ENCODE measurements at places on chromosomes 2 and 18.

GRCh38 chr18:41569867-41570266 lies 385.2 kb upstream of the PIK3C3 start:
- no peak for DNase-seq

DNA sequence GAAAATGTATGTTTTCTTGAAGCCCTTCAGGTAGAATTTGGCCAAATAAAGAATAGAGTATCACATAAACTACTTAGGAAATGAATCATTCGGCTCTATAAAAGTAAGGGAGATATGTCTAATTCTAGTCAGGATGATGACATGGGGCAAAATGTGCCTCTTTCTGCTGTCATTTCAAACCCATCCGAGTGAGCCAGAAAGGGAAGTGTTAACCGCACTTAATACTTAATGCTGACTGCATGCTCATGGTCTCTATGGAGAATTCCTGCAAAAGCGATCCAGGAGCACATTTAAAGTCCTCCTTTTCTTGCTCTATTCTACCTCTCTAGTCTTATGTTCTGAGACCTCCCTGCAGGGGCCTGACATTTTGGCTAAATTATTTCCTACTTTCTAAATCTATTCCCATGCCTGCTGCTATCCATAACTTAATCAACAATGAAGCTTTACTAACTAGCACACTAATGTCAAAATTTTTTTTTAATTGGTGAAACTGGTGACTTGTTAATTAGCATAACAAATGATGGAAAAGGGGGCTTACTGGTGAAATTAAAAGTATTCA lies 127.4 kb downstream of the CDC42EP3 start:
- DNase-seq, result no peak

GRCh38 chr18:60684843-60685513 lies 312.4 kb upstream of the MC4R start:
- no peak for DNase-seq

- no peak for DNase-seq
Measured at GRCh38 chr2:120269076-120269744, 16.6 kb downstream of the RALB start.

DNA sequence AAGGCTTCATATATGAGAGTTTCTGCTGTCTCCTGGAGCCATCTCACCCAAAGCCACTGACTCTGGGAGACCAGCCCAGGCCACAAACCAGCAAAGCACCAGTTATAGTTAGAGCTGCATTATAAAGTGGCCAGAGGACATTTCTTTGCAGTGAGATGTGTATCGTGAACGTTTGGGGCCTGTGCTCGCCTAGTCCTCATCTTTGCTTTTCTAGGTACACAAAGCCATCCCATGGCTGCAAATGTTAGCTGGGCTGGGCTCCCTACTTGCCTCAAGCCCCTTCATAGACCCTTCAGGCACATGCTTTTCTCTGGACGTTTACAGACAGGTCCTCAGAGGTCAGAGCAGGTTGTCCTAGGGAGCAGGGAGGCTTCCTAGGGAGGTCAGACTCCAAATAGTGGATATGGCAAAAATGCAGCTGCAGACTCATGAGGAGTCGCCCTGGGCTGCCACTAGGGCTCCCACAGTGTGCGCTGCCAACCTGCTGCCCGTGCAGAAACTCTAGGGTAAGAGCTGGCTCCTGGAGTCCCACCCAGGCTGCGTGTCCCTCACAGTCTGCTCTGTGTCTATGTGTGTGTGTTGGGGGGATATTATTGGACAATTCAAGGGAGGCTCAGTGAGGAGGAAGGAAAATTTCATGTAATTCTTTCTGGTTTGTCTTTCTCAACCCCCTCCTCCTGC lies 141.0 kb downstream of the RPIA start:
- no peak for DNase-seq

DNA sequence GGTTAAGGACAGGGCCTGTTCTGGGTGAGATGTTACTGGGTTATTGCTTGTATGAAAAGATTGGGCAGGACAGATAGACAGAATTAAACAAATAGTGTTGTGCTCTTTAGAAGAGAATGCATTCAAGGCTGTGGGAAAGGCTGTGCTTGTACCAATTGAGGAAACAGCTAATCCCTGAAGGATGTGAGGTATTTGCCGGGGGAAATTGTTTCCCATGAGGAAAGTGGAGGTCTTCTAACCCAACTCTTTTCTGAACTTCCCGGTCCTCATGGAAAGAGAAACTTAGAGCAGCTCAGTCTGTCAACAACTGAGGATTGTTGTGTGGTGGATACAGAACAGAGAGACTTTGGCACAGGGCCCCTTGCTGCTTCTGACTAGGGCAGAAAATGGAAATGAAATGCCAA lies 9.5 kb downstream of the SLC1A4 start:
- no peak for DNase-seq

GRCh38 chr18:33716061-33716683 lies 138.2 kb downstream of the ASXL3 start:
- DNase-seq, result no peak

DNA sequence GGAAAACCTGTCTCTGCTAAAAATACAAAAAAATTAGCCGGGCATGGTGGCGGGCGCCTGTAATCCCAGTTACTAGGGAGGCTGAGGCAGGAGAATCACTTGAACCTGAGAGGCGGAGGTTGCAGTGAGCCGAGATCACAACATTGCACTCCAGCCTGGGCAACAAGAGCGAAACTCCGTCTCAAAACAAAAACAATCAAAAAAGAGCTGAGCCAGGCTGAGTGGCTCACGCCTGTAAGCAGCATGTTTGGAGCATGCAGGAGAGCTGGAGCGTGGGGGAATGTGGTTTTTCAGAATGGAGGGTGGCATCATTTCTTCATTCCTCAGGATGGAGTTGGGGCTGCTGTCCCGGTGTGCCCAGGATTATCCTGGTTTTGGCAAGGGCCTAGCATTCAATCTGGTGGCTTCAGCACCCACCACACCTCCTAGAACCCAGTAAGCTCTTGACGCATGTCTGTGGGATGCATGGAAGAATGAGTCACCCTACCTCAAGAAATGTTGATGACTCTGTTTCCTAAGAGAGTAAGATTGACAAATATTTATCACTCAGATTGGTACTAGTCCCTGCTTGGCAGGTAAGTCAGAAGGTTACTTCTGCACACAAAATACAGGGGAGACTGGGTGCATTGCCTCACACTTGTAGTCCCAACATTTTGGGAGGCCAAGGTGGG lies 90.2 kb upstream of the ODC1 start:
- DNase-seq, result no peak

GRCh38 chr18:60549338-60549960 lies 176.9 kb upstream of the MC4R start:
- peak; percentile 73 for DNase-seq

- no peak for DNase-seq
Measured at GRCh38 chr2:108570416-108570815, 36.1 kb downstream of the LIMS1 start.

DNA sequence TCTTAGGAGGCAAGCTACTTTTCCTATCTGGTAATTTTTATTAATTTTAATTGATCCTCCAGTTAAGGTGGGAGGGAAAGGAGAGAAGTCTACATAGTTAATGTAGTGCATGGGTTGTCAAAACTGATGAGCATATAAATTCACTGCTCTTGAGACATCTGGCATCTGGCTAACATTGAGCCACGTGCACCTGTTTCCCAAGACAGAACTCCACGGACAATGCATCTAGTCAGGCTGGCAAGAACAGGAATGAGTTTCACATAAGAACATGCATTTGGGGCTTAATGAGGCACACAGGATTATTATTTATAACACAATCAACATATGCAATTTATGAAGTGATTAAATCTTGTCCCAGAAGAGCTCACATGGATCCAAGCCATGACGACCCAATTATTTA lies 16.2 kb upstream of the RAB1A start:
- DNase-seq, result no peak

DNA sequence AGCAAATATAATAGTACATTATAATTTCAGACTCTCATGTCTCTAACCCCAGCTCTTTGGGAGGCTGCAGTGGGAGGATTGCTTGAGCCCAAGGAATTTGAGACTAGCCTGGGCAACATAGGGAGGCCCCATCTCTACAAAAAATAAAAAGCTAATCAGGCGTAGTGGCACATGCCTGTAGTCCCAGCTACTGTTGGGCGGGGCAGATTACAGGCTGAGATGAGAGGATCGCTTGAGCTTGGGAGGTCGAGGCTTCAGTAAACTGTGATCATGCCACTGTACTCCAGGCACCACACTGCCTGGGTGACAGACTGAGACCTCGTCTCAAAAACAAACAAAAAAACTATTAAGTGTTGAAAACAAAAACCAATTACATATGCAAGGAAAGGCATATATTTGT lies 123.0 kb upstream of the MYO3B start:
- no peak for DNase-seq

DNA sequence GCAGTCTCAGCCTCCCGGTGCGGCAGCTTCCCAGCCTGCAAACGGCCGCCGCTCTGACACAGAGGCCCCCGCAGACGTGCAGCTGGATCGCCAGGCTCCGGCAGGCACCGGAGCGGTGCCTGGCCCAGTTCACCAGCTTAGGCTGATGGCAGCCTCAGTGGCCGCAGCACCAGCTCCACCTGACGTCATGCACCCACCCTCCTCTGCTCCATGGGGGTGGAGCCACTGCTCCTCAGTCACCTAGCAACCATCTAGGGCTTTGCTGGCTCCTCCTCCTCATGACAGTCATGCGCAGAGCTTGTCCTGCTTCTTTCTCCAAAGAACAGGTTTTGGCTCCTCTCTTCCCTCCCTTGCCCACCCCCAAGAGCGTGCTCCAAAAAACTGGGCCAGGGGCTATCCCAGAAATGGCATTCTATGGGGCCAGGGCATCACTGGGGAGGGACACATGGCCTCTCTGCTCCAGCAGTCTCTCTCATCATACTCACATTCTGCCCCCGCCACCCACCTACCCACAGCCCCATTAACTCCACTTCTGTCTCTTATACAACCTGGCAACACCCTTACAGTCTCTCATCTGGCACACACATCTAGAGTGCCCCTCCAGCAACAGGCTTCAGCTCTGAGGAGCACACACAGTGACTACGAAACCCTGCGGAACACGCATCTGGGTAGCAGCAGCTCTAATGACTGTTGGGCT lies 5.5 kb downstream of the DCTN1 start:
- no peak for DNase-seq

DNA sequence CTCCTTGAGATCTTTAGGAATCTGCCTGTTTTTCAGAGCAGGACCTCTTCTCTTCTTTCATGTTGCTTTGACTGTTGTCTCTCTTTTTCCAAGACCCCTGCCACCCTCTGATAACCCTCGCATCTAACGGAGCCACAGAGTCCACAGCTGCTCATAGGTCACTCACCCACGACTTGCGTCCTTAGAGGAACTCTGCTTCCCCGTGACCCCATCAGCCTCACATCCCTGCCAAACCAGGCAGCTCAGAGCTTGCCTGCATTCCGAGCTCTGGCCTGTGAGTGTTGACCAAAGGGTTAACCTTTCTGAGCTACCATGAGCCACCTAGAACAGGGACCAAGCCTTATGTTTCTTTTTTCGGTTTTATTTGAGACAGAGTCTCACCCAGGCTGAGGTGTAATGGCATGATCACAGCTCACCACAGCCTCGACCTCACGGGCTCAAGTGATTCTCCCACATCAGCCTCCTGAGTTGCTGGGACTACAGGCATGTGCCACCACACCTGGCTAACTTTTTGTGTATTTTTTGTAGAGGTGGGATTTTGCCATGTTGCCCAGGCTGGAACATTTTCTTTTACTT lies 36.4 kb downstream of the CABLES1 start:
- no peak for DNase-seq

GRCh38 chr2:38601463-38602135 lies 1.1 kb downstream of the HNRNPLL start:
- no peak for DNase-seq

DNA sequence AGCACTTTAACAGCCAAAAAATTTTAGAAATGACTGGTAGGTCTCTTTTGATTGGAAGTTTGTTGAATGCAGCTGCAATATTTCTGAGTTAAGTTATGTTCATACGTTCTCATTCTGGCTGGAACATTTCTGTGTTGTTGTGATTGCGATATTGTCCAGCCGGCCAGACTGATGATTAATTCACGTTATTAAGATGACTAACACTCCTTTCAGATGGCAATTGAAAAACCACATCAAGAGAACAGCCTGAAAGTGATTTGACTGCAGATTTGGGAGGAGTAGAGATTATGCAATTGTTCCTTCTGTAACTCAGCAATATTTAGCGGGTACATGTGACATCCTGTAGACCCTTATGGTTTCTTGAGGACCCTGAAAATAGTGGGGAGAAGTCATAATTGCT lies 133.7 kb downstream of the FBXO15 start:
- peak; percentile 48 for DNase-seq

DNA sequence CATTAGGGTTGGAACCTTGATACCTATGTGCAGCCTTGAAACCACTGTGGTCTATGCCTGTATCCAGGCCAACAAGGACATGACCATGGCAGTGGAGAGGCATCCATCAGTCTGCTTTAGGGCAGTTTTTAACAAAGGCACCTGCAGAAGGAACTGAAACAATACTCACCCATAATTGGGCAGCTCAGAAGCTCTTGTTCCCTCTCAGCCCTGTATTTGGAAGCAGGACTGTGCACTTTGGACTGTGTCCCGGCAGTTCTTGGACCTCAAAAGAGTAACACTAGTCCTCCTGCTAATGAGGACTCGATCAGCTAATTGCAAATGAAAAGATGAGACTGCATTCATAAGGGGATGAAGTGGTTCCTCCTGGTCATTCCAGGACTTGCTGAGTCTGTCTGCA lies 500.2 kb upstream of the TNP1 start:
- DNase-seq, result no peak

GRCh38 chr2:46184794-46185583 lies 112.2 kb upstream of the EPAS1 start:
- no peak for DNase-seq

DNA sequence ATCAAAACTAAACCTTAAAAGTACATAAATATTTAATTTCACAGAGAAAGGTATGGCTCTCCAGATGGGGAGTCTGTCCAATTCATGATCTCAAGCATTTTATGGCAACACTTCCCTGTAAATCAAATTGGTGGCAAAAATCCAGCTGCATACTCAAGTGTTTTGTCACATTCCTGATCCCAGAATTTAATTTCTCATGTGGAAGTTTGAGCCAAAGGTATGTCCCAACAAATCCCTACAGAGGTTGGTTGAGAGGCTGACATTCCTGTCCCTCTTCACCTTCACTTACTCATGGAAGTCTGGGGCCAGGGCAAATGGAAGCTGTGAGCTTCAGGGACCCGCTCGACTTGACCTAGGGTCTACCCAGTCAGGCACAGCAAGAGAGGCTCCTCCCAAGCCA lies 17.7 kb downstream of the KLF7 start:
- no peak for DNase-seq

GRCh38 chr18:59460072-59460420 lies 101.0 kb upstream of the LMAN1 start:
- no peak for DNase-seq

- DNase-seq, result no peak
Measured at GRCh38 chr2:134122610-134123009, 131.3 kb upstream of the MGAT5 start.

- no peak for DNase-seq
Measured at GRCh38 chr18:37355772-37356171, 209.8 kb downstream of the CELF4 start.

DNA sequence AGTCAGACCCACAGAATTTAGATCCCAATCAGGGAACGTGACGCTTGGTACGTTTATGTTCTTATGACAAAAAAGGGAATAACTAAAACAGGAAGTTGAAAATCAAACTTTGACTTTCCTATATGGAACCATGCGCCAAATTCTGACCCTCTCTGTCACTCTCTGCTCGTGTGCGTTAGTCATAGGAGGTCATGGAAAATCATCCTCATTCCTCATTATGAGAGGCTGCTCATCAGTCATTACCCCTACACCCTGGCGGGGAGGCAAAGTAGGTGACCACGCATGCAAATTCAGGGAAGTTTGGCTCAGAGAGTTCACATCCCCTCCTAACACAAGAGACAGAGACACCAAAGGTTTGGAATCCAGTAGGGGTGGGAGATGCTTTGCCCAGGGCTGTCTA lies 15.5 kb downstream of the IL1F10 start:
- DNase-seq, result peak; percentile 97

Measured in inflammatory macrophage treated with lipopolysaccharide for 1 hour (primary cell).